ENCODE measurements at places on chromosomes 7 and 10. TPM values are rescaled to one million over a fixed set of nuclear protein-coding genes. Genes with fewer than 3 reads are reported as not detected.

ZNF92 gene
- total RNA-seq, result 59.1 TPM

EN2 gene
- total RNA-seq, result not detected

FAM237B gene
- not detected for total RNA-seq

COBL gene
- 0.10 TPM for total RNA-seq

SERPINE1 gene
- 2.3 TPM for total RNA-seq

ATRNL1 gene
- 0.21 TPM for total RNA-seq

STRIP2 gene
- total RNA-seq, result 0.42 TPM

NEUROD6 gene
- total RNA-seq, result not detected

SLC26A4 gene
- not detected for total RNA-seq

LEP gene
- not detected for total RNA-seq

CALML3 gene
- not detected for total RNA-seq

PLAC9 gene
- total RNA-seq, result not detected

ADCY1 gene
- under 0.01 TPM for total RNA-seq

CUZD1 gene
- 0.42 TPM for total RNA-seq

COL17A1 gene
- not detected for total RNA-seq

CASTOR2 gene
- 4.5 TPM for total RNA-seq

SPDYE2 gene
- total RNA-seq, result 0.21 TPM

SLC39A12 gene
- total RNA-seq, result not detected

MINDY3 gene
- 61.1 TPM for total RNA-seq

PKD2L1 gene
- total RNA-seq, result under 0.01 TPM

LLCFC1 gene
- not detected for total RNA-seq

RFC2 gene
- total RNA-seq, result 11.3 TPM

PLCE1 gene
- total RNA-seq, result not detected

TSPAN13 gene
- 5.0 TPM for total RNA-seq

FAM13C gene
- total RNA-seq, result not detected

HMX2 gene
- total RNA-seq, result not detected

CAMK2G gene
- total RNA-seq, result 25.9 TPM

RAPGEF5 gene
- total RNA-seq, result 0.63 TPM

EPO gene
- not detected for total RNA-seq

MPP7 gene
- 24.5 TPM for total RNA-seq

MEOX2 gene
- total RNA-seq, result not detected

CDHR1 gene
- 0.31 TPM for total RNA-seq

SAMD9L gene
- total RNA-seq, result 13.2 TPM

ANKRD30A gene
- not detected for total RNA-seq

TAF3 gene
- 6.7 TPM for total RNA-seq

SP8 gene
- not detected for total RNA-seq

VAX1 gene
- total RNA-seq, result not detected

CLRN3 gene
- not detected for total RNA-seq

Data from mononuclear cell (primary cell).